Omental fat pad (tissue), 4 donors: ENCODE measurements at places on chromosomes 3 and 15.

DNA sequence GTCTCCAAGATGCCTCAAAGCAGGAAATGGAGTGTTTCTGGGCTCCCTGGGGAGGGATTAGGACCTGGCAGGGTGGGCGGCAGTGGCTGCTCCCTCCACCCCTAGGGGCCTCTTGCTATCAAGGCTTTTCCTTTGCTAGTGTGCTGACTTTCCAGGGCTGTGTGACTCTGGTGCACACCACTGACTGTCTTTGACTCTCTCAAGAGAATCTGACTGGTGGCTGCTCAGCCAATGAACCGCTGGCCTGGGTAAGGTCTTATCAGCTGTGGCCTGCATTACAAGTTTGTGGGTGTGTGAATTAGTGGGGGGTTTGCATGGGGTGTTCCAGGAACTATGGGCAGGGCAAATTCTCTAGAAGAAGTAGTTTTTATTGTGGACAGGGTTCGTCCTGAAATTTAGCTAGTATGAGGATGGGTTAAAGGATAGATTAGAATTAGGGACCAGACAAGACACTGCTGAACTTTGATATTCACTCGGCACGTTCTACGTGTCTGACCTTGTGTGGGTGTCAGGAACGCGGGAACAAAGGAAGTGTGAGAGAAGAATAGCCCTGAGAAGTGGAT lies 29.5 kb downstream of the SIAH2 start:
- DNase-seq = no peak

DNA sequence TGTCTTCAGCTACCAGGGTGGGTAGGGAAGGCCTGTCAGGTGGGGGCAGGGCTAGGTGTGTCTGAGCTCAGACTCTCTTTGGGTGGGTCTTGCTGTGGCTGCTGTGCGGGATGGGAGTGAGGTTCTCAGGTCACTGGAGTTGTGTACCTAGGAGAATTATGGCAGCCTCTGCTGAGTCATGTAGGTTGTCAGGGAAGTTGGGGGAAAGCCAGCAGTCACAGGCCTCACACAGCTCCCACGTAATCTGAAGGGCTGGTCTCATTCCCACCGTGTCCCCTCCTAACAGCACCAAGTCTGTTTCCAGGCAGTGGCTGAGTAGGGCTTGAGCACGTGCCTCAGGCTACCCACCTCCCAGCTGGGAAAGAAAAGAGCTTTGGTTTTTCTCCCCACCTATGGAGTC lies 67.0 kb downstream of the CHCHD4 start:
- no peak for DNase-seq

- no peak for DNase-seq
Measured at GRCh38 chr15:36844534-36844998, 255.8 kb downstream of the MEIS2 start.

GRCh38 chr15:92053753-92054316 lies 200.3 kb downstream of the SLCO3A1 start:
- no peak for DNase-seq

DNA sequence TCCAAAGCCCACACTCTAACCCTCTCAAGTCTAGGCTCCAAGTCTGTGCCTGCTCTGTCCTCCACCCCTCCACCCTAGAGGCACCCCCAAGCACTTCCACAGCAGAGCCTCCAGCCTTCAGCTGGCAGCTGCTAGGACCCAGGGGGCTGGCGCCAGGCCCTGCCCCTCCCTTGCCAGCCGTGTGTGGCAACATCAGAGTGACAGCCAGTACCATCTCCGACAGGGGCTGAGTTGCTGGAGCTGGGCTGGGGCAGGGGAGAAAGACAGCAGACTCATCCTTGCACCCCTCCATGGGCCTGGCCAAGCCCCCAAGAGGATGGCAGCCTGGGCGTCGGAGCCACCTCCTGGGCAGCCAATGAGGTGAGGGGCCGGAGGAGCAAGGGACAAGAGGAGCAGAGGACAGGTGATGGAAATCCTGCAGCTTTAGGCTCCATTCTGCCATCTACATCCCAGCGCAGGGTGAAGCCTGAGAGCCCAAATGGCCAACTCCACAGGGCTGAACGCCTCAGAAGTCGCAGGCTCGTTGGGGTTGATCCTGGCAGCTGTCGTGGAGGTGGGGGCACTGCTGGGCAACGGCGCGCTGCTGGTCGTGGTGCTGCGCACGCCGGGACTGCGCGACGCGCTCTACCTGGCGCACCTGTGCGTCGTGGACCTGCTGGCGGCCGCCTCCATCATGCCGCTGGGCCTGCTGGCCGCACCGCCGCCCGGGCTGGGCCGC lies at the start of gene GPR62:
TSS of gene GPR62 (plus strand) at position 207 of the 718 bp plus-strand sequence. CDS start at position 479, 272 bp downstream.
- no peak for DNase-seq

- no peak for DNase-seq
Measured at GRCh38 chr3:194102436-194102835, 33.5 kb upstream of the HES1 start.

GRCh38 chr3:180563406-180563805 lies 38.6 kb upstream of the TTC14 start:
- no peak for DNase-seq

- no peak for DNase-seq
Measured at GRCh38 chr3:7209098-7209497, 348.2 kb downstream of the GRM7 start.

DNA sequence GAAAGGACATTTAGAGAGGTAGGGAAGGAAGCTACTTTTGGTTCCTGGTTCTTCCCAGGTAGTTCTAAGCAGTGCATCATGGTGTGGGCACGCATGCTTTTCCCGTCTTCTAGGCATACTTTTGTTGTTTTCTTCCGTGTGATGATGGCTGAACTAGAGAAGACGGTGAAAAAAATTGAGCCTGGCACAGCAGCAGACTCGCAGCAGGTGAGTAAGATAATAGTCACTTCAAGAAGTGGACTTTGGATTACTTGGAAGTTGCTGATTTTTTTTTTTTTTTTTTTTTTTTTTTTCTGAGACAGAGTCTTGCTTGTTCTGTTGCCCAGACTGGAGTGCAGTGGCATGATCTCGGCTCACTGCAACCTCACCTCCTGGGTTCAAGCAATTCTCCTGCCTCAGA lies 17.9 kb downstream of the FANCD2OS start:
- no peak for DNase-seq

- DNase-seq = no peak
Measured at GRCh38 chr3:39013921-39014509, 37.7 kb downstream of the SCN11A start.

GRCh38 chr15:98418122-98418521 lies 230.2 kb upstream of the IGF1R start:
- DNase-seq = no peak

- DNase-seq = peak; percentile 34
Measured at GRCh38 chr3:14532691-14533456, 7.3 kb downstream of the GRIP2 start.

DNA sequence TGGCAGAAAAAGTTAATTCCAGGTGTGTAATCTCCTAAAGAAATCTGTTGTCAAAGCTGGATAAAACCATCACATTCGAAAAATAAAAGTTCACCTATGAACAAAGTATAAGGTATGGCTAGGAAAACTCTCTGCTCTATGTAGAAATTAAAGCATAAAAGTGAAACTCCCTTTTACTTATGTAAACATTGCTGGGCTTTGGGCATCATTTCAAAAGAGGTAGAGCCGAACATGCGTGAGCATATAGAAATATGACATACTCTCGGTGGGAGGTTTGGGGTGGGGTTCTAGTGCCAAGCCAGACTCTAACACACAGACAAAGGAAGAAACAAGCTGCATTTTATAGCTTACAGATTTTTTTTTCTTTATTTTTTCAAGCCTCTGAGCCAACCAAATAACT lies 306.8 kb upstream of the ATP11B start:
- DNase-seq = no peak

GRCh38 chr15:86611417-86612040 lies 531.9 kb downstream of the AGBL1 start:
- no peak for DNase-seq

GRCh38 chr15:75178171-75178937 lies 23.3 kb upstream of the C15orf39 start:
- no peak for DNase-seq

DNA sequence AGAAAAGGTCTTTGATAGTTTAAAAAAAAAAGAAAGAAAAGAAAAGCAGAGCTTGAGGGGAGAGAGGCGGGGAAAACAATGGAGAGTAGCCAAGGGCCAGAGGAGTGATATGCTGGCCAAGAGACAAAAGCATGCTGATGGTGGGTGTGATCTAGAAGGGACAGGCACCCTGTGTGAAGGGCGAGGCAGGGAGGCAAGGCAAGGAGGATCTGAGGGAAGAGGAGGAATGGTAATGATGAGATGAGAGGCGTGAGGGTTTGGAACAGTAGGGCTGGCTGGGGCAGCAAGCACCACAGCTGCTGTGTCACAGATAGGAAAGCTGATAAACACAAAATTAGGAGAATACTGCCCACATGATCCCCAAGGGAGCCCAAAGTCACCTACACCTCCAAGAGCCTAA lies 65.5 kb downstream of the LARS2 start:
- no peak for DNase-seq

GRCh38 chr3:24018784-24019570 lies 73.9 kb downstream of the NR1D2 start:
- no peak for DNase-seq

DNA sequence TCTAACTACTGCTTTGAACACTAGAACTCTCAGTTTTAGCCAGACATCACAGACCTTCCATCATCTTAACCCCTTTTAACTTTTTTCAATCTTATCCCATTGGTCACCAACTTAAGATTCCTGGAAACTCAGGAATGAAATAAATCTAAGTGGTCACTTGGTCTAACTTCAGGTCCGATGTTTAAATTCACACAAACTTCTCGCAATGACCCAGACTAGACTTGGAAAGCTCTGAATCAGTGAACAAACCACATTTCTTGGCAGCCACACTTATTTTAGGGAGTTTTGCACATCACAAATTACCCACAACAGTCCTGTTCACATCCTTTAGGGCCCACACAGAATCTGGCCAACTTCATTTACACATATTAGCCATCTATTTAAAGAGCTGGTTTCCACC lies 118.9 kb downstream of the MAGI1 start:
- DNase-seq = no peak

GRCh38 chr3:71389911-71390573 lies 193.5 kb downstream of the FOXP1 start:
- DNase-seq = no peak

- no peak for DNase-seq
Measured at GRCh38 chr15:69818529-69818928, 279.2 kb downstream of the TLE3 start.

GRCh38 chr3:192851821-192852372 lies 65.8 kb downstream of the MB21D2 start:
- DNase-seq = peak; percentile 45

- no peak for DNase-seq
Measured at GRCh38 chr15:72339777-72340177, 19.8 kb upstream of the CELF6 start.

- DNase-seq = no peak
Measured at GRCh38 chr15:52414936-52415335, 113.7 kb downstream of the MYO5A start.

DNA sequence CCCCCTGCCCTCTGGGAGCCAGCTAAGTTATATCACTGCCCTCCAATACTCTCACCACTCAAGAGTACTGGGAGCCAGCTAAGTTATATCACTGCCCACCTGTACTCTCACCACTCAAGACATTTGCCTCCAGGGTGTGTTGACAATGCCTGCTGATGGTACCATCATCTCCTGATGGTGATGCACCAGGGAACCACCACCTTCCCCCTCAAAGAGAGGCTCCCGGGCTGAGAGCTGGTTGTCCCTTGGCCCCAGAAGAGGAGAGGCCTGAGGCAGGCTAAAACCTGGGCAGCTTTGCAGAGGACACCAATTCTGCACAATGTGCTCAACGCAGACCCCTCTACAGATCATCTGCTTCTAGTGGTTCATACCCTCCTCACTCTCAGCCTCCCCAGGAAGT lies 7.5 kb upstream of the HAPLN3 start:
- DNase-seq = no peak

DNA sequence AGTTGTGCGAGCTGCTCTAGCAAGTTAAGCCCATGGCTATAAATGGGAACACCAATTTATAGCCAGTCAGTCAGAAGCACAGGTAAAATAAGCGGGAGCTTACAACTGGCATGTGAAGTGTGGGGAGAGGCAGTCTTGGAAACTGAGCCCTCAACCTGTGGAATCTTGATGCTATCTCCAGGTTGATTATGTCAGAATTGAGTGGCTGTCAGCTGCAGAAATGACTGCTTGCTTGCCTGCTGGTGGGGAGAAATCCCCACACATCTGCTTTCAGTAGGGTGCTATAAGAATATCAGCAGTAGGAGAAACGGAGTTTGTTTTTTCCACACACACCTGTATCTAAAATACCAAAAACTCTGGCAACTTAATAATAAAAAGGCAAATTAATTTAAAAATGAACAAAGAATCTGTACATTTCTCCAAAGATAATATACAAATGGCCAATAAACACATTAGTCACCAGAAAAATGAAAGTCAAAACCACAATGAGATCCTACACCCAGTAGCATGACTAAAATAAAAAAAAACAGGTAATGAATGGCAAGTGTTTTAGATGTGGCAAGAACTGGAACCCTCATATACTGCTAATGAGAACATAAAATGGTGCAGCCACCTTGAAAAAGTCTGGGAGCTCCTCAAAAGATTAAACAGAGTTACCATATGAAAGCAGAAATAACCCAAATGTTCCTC lies 26.0 kb upstream of the MAP4 start:
- no peak for DNase-seq

GRCh38 chr3:59518283-59519055 lies 468.6 kb upstream of the CFAP20DC start:
- DNase-seq = no peak

- DNase-seq = no peak
Measured at GRCh38 chr3:9147215-9147895, 102.1 kb downstream of the SRGAP3 start.

GRCh38 chr3:149581248-149581647 lies 76.6 kb downstream of the WWTR1 start:
- DNase-seq = no peak

DNA sequence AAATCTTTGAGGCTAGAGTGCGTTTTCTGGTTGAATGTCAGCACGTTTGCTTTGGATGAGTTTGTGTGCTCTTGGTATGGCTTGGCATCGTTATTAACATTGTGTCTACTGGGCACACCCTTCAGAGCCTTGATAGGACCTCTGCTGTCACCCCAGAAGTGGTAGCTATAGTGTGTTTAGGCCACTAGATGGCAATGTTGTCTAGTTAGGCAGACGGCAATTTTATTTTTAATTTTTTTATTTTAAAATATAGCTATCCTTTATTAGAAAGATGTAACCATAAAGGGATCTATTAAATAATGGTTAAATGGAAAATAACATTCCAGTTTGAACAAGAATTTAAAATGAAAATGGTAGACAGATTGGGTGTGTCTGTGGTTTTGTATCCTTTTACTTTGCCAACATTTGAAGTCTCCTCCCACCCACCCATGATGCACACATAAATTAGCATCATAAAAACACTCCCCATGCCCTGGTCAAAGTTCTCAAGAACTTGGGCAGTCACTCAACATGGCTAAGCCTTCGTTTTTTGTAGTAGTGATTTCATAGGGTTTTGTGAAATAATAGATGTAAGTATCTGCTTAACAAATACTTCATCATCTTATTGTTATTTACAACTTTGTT lies 200.7 kb downstream of the KCNH8 start:
- DNase-seq = no peak

DNA sequence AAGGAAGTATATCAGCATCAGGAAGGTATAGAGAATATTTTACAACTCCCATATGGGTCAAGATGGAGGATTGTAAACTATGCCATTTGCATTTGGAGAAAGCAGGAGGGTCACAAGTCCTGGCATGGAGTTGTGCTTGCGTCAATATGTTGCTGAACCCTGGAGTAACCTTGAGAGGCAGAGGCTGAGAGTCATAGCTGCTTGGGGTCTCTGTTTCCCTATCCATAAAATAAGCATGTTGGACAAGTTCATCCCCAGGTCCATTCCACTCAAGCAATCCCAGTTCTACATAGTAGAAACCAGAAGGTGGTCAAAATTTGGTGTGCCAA lies 273.6 kb downstream of the MECOM start:
- no peak for DNase-seq

- no peak for DNase-seq
Measured at GRCh38 chr15:48046813-48047438, 73.9 kb upstream of the SLC24A5 start.
